ENCODE measurements at places on chromosomes 6 and 20. TPM values are rescaled to one million over a fixed set of nuclear protein-coding genes. Genes with fewer than 3 reads are reported as not detected.

ERVFRD-1 gene
- not detected for total RNA-seq

TUBB1 gene
- total RNA-seq: not detected

MAFB gene
- 1.6 TPM for total RNA-seq

PRDM1 gene
- 1.7 TPM for total RNA-seq

KCNS1 gene
- total RNA-seq: not detected

DNA sequence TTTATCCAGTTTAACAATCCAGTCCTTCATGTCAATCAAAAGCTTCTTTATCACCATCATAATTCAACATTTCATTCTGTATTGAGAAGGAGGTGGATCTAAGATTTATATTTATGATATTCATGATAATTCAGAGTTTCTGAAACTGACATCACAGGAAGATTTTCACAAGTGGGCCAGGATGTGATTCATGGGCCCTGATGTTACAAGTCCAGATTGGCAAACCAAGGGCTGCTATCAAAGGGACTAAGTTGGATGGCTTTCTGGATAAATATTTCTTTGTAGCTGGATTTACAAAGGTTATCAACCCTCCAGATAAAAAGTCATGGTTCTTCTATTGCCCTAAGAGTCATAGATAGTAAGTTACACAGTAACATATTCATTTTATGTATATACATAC lies 866.5 kb downstream of the KIF16B start:
- no peak for DNase-seq

DNA sequence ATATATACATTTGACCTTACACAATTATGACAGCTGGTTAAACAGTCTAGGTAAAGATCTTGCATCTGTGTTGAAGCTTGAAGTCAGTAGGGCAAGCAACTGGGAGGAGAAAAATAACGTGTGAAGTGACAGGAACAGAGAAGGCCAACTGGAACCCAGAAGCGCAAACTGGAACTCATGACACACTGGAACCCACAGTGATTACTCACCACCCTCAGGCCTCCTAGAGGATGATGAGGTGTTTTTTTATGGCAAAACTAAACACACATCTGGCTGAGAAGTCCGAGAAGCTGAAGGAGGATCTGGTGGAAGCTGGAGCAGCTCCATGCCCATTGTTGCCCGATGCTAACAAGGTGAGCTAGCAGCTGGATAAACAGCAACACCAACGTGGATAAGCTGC lies 108.1 kb downstream of the TMEM200A start:
- DNase-seq: no peak

DNA sequence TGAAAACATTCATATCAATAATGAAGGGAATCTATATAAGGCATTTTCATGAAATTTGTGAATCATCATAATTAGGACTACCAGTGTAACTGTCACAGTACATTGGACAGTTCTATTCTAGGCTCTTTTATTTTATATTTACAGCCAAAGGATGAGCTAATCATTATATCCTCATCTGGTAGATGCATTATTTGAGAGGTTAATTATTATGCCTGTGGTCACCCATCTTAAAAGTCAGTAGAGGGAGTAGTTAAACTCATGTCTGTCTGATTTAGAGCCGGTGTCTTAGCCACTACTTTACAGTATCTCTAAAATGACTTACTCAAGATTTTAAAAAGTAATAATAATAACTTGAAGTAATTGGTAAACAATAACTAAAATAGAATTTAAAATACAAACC lies 899.3 kb upstream of the MAP3K7 start:
- DNase-seq: no peak

DNA sequence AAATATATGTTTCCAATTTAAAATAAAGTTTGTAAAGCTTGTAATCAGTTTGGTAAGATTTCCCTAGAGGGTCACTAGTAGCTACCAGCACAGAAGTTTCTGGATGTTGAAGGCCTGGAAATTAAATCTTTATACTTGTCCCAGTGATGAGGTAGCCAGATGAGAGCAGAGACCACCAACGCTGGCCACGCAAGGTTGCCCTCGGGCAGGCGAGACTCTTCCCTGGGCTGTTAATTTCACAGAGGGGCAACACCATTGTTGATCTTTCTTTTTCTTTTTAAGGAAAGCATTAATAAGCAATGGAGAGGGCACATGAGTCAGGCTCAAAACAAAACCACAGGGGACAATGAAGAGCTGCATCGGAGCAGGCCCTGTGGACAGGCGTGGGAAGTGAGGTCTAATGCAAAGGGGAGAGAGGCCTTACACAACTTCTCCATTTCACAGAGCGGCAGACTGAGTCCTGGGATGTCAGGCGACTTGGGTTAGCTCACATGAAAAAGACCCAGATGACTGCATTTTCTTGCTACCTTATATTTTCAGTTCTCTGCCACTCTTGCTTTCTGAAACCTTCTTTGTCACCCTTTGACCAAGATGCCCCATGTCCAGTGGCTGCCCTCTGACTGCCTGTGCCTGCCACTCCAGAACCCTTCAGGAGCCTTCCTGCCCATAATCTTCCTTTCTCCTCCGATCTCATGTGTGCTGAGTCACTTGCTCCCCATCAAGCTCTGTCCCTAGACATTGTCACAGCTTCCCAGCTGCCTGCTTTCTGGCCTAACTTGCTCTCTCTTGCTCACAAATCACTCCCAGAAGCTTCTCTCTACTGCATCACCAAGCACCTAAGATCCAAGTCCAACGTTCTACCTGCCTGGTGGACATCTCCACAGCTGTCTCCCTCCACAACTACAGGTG lies 107.7 kb upstream of the CDYL start:
- no peak for DNase-seq

DNA sequence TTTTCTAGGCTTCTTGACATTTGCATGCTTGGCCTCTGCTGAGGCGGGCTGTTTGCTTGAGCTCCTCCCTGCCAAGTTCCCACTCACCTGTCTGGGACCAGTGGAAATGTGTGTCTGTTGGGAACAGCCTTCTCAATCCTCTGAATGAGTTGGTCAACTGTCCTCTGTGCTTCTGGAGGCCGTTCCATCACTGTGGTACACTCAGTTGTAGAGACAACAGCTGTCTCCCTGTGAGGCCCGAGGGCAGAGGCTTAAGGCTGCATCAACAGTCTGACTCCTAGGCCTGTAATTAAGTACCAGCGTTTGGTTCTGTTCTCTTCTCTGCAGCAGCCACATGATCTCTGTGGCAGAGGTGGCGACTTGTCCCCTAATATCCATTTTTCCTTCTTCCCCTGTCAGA lies 110.9 kb downstream of the CDC5L start:
- DNase-seq: no peak

DNA sequence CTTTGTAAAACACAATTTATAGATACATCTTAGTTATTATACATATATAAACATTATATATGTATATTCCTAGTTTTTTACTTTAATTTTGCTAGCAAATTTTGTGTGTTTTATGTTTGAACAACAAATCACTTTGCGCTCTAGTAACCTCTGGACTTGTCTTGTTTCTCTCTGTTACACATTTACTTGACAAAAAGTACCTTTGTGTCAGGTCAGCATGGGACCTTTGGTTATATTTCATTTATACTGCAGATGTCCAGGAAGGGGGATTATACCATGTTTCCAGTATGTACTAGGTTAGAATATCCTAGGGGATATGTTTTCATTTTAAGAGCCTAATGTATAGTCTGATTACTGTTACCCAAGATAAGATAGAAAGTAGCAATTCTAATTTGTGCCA lies 28.5 kb upstream of the ELOVL5 start:
- DNase-seq: no peak

DNA sequence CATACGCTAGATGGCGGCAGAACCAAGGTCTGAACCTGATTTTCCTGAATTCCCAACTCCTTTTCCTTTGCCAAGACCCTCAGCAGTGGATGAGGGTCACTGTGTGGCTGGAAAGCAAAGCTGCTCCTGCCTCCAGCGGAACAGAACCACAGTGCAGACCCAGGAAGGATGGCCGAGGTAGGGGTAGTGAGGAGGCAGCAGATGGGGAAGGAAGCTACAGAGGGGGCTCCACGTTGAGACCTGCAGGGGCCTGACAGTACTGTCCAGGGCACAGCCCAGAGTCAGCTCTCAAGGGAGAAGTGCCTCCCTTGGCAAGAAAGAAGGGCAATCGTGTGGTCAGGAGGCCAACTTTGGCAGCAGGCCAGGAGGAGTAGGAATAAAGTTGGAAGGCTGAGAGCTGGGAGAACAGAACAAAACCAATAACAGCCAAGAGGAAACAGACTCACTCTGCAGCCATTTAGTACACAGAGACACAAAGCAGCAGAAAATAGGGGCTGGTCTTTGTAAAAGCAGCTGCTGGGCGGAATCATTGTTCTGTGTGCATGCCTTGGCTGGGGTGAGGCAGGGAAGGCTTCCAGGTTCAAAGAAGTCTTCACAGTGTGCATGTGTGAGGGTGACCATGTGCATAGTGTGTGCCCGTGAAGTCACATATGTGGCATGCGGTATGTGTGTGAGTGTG lies 3.1 kb downstream of the GABRR2 start:
- peak; percentile 30 for DNase-seq

- DNase-seq: no peak
Measured at GRCh38 chr6:90127595-90127994, 169.0 kb downstream of the BACH2 start.

DNA sequence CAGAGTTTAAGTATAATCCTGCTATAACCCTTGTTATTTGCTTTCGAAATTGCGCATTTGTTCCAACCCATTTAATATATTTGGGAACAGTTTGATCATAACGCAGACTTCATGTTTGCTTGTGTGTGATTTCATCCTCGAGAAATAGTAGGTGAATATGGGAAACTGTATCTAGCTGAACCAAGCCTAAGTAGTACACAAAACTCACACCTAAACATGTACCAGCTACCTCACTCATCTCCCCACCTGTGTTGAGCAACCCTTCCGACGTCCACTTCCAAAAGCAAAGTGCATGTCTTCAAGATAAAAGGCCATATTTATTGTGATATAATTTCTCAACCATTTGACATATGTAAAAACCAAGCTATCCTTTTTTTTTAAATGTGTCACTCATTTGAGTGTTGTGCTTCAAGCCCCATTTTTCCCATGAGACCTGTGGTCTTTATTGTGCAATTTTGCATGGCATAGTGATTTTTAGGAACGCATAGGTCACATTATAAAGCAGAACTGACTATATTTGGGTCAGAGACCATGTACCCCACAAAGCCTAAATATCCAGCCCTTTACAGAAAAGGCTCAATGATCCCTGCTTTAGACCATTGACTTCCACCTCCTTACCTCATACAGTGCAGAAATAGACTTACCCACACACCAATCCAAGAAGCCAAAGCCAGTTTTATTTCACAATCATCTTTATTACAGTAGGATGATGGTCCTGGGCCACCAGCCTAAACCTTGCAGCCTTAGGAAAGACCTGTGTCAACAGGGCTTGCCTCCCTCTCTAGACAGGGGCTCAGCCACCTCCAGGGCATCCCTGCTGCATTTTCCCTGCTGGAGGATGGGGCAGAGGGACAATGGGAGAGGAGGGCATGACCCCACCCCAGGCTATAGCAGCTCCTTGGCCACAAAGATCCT lies 7.1 kb downstream of the CCND3 start:
- DNase-seq: no peak

DNA sequence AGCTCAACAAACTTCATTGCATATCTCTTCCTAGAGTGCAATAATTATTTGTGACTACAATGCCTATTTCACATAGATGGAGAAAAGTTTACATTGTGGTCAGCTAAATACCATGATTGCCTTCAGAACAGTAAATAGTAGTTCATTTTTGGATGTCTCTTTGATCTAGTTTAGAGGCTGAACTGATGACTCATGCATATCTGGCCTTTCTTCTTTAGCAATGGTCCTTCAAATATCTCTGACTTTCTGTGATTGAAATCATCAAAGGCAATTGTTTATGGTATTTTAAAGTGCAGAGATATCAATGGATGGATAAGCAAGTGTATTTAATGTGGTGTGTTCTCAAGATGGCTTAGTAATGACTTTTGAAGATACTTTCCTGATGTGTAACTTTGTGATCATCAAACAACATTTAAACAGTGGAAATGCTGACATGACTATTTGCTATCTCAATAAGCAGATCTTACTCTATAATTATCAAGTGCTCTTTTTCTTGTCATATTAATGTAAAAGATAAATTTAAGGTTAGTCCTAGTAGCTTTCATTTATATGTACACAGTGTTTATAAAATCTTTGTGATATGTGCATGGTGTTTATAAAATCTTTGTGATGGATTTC lies 523.7 kb upstream of the SLC35B3 start:
- DNase-seq: no peak

GRCh38 chr6:106508834-106509233 lies 120.5 kb downstream of the RTN4IP1 start:
- DNase-seq: no peak

DNA sequence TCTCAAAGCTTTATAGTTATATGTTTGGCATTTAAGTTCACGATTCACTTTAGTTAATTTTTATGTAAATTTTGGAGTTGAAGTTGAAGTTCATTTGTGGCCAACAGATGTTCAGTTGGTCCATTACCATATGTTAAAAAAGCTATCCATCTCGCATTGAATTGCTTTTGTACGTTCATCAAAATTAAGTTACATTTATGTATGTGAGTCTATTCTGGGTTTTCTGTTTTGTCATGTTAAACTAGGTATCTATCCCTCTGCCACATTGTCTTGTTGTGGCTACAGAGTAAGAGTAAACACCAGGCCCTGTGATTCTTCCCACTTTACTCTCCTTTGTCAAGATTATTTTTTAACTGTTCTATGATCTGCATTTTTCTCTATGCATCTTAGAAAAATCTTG lies 237.3 kb downstream of the BMP2 start:
- DNase-seq: no peak

DNA sequence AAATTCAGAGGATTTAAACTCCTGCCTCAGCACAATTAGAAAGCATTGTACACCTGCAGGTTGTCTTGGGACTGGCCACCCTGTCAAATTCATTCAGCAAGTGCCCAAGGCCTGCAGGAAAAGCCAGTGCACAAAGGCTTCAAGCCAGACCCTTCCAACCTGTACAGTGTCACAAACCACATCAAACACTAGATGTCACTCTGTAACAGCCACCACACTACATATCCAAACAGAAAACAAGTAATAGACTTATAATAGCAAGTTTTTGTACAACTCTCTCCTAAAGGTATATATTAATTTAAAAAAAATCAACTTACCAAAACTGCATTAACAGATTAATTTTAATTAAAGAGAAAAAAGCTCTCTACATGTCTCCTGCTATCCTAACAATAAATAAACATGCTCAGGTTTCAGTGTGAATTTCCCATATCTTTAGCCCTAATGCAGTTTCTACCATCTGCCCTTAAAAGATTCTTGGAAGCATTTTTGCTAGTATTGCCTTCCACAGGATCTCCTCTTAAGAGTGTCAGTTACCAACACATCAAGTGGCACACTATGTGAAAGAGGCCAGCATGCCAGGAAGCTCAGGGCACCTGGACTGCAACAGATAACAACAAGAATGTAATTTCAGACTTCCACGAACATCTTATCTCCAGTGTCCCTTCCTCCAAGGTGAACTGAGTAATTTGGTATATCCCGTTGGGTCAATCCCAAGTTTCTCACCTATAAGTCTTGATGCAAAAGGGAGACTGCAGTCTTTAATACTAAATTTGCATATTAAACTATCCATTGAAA lies 47.5 kb downstream of the RALGAPA2 start:
- DNase-seq: no peak
